DMS79 (cell line): ENCODE measurements at places on chromosomes 3 and 15.

DNA sequence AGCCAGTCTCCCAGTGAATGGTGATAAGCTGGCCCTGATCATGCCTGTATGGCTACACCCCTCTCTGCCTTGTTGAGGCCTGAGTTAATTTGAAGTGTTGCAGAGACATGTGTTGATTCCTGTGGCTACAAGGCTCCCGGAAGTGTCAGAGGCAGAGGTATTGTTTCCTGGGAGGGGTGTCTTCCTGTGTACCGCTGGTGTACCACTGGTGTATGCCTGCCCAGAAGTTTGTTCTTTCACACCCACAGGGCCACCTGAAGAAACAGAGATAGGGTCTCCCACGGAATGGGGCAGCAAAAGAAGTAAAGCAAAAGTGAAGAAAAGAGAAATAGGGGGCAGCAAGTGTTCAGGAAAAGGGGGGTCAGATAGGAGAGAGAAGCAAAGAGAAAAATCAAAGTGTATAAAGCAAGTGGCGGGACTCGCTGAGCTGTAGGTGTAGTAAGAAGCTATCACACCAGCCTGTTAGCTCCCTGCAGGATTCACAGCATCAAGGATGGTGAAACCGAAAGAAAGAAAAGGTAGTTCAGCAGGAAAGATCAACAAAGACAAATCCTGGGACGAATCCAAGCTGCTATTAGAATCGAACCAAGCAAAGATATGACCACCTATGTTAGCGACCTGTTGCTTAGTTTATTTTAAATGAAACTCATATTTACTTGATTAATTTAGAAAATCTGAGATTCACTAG is 36.6 kb upstream of the CD47 start:
- DNase-seq, result no peak

DNA sequence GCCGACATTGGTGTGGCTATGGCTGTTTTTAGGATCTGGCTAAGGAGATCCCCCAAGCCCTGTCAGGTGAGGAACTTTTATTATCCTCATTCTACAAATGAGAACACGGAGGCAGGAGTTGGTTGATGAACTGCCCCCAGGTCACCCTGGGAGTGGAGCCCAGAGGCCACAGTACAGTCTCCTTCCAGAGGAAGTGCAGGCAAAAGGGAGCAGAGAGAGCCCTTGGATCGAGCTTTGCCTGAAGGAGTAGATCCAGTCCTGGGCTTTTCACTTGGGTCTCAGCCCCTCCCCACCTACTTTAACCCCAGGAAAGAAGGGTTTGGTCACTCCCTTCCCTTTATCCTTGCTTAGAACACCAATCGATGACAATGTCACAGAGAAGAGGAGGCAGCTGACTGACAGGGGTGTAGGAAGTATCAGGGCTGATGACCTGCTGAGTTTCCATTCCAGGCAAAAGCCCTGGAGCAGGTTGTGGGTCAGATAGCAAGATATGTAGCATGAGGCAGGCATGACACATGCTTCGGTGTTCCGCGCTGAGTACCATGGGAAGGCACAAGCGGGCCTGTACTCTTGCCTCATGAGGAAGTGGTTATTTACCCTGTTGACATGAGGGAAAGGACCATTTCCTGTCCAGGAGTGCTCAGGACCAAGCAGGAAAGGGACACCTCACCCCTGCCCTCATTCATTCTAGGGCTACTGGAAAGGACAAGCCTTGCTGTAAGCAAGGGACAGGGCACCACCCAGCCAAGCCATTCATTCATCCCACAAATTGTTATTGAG is 5.8 kb upstream of the PLA2G4D start:
- DNase-seq, result no peak

DNA sequence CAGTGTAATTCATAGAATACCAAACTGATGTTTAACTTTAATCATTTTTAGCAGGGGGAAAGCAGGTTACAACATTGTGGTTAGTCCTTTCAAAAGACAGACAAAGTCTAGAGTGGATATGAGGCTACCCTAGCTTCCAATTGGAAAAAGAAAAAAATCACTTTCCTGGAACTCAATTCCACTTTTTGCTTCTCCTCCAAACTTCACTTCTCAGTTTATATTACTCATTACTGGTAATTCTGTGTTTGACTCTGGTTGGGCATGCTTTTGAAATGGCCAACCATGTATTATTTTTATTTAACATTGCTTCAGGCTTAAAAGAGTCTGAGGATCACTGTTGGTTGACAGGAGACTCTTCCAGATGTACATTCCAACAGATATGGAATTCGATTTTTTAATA is 84.8 kb downstream of the RAP2B start:
- no peak for DNase-seq

- no peak for DNase-seq
Observed at GRCh38 chr15:90214553-90215196, 13.5 kb downstream of the SEMA4B start.

DNA sequence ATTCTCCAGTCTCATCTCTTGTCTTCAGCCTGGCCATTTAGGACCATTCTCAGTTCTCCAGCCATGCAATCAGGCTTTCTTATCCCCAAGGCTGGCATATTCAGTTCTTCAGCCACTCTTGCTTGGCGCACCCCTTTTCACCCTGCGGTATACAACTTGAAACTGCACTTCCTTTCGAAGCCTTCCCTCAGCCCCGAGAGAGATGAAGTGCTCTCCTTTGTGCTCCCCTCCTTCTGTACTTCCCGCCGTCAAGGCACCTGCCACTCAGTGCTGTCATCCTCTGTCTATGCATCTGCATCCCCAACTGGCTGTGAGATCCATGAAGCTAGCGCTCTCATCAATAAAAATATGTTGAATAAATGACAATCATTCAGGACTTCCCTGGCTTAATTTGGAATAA is 45.7 kb downstream of the MORC1 start:
- no peak for DNase-seq

GRCh38 chr15:79310612-79310984 is 314 bp upstream of the TMED3 start:
- no peak for DNase-seq

- DNase-seq, result no peak
Observed at GRCh38 chr15:49809894-49810609, 189.2 kb downstream of the DTWD1 start.

- no peak for DNase-seq
Observed at GRCh38 chr3:158418035-158418434, 153.0 kb upstream of the MLF1 start.

GRCh38 chr15:95663156-95664100 is 667.1 kb upstream of the NR2F2 start:
- DNase-seq, result no peak

- peak; percentile 12 for DNase-seq
Observed at GRCh38 chr3:54988838-54989630, 61.2 kb upstream of the LRTM1 start.

DNA sequence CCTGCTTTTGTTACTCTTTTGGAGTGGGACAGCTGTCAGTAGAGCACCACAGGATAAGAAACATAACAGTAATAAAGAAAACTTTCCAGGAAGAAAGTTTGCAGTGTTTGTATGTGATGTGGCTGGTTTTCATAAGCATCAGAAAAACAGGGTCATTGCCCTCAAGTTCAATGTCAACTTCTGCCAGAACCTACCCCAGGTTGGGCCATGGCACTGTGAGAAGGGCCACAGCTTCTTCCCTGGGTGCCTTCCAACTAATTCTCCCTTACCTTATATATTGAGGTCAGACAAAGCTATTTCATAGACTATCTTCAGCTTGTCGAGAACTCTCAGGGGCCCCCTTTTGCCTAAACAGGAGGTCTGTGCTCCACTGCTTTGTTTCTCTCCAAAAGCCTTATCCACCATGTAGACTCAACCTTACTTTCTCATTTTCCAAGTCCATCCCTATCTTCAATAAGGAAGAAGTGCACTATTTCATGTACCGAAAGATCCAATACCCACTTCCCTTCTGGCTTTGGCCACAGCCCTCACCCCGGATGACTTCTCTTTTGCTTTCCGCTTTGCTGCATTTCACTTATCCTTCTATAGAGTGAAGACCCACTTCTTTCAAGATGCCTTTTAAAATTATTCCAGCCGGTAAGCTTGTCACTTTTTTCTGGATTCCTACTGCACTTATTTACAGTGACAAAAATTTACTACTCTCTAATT is 38.2 kb upstream of the PLCL2 start:
- no peak for DNase-seq

DNA sequence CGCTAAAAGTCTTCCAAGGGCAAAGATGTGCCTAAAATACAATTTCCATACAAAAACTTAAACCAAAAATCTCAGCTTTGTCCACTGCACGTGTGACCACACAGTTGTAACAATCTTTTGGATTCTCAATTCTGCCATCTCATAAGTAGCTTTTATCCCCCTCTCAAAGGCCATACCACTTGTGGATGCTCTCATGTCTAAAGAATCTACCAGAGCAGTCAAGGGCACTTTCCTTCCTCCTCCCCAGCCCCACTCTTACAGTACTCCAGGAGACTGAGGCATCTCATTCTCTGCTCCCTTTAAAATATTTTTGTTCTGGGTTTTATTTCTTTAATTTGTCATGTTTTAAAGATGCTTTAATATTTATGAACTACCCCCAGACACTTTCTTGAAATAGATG is 102.3 kb upstream of the PFN2 start:
- DNase-seq, result peak; percentile 78

DNA sequence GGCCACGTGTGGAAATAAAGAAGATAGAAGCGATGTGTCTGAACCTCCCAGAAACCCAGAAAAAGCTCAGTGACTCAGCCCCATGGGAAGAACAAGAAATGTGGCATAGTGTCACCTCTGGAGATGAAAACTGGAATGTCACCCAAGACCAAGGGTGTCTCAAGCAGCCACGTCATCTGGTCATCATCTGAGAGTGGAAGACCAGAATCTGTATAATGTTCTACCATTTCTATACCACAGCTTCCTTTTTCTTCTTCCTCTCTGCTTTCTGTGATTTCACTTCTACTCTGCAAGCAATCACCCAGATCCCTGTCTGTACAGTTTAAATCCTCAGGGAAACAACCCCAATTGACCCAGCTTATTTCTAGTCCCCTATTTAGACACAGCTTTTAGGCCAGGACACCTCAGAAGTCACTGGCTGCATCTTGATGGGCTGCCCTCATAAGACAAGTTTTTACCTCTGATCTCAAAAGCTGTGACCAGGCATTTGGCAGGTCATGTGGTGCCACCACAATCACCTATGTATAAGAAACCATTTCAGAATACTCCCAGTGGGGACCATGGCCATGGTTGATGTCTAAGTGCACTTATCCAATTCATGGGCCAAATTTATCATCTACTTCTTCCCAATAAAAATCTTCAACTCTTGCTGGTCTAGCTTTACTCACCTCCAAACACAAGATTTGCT is 278.5 kb upstream of the UMPS start:
- DNase-seq, result no peak

- DNase-seq, result no peak
Observed at GRCh38 chr3:58062472-58062871, 54.2 kb downstream of the FLNB start.

- no peak for DNase-seq
Observed at GRCh38 chr15:32098033-32098432, 67.7 kb downstream of the CHRNA7 start.

DNA sequence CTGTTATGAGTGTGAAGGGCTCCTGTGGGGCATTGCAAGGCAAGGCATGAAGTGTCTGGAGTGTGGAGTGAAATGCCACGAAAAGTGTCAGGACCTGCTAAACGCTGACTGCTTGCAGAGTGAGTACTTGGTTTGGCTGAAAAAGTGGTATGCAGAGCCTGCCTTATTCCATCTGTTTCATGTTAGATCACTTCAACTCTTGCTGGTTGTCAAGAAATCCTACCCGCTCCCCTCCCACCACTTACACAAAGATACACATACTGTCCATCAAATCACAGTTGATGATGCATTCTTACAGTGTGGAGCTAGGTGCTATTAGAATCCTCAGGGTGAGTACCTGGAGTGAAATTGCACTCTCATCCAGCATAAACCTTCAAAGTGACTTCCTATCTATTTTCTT is 272.1 kb downstream of the UNC13C start:
- DNase-seq, result no peak

DNA sequence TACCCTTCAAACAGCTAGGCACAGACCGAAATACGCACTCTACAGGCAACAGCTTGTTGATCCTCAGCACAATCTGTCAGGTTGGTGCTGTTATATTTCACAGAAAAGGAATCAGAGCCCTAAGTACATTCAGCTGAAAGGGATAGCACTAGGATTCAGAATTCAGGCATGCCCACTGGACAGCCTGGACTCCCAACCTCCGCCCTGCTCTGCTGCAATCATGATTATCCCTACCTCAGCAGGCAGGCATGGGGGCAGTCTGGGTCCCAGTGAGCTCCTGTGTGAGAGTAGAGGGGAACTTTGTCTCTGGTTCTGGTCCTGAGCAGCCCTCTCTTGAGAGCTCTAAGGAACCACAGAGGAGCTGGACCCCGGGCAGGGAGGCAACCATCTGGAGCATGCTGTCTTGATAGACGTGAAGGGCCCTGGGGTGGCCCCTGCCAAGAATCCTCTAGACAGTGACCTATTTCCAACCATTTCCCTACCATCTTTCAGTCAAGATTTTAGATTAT is 23.4 kb upstream of the NOX5 start:
- no peak for DNase-seq

DNA sequence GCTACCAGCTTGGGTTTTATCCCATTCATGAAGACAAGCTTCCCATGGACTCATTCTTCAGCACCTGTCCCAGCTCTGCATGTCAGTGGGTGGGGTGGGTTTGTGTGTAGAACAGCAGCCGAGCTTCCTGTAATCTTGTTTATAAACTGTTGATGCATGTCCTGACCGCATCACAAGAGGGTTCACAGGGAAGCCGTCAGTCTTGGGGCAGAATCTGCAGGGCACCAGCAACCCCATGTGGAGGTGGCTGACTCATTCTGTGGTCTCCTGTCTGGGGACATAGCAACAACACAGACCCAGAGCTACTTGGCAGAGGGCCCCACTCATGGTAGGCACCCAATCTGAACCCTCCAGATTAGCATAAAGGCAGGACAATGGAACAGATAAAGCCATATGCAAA is 35.6 kb downstream of the DAPK2 start:
- DNase-seq, result peak; percentile 24

DNA sequence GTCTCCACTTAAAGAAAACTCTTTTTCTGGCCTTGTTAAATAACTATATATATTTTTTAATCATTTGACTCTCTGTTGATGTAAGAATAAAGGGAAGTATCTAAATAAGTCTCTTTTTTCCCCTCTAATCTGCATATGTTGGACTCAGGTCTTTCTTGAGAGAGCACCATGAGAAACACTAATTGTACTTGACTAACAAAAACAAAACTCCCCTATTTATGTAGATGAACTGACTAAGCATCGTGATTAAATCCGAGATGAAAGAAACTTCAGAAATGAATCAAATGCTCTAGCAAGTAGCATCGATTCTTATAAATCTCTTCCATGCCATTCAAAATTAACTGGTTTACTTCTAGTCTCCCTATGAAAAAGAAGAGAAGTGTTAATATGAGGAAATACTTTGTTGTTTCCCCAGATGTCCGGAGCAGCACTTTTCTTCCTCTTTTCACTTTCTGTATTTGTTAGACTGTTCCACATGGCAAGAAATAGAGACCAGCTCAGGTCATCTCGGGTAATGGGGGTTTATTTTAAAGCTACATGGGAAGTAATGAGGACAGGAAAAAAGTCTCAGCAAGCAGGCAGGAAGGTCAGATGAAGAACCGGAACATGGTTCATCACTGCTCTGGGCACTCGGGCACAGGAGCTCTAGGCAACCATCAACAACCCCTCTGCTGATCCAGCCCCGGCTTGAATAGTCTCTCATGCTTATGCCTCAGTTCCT is 288.3 kb downstream of the CNTN6 start:
- DNase-seq, result no peak

- no peak for DNase-seq
Observed at GRCh38 chr3:82386647-82387046, 625.2 kb upstream of the GBE1 start.

- DNase-seq, result no peak
Observed at GRCh38 chr3:67484085-67484484, 170.3 kb downstream of the SUCLG2 start.
